ENCODE measurements at places on chromosomes 2 and 18.
A peak's percentile ranks its signal among the peaks of the same experiment; 100 is the strongest.

- DNase-seq = no peak
These were observed 349.0 kb upstream of the TNP1 start for GRCh38 chr2:217208867-217209266.

DNA sequence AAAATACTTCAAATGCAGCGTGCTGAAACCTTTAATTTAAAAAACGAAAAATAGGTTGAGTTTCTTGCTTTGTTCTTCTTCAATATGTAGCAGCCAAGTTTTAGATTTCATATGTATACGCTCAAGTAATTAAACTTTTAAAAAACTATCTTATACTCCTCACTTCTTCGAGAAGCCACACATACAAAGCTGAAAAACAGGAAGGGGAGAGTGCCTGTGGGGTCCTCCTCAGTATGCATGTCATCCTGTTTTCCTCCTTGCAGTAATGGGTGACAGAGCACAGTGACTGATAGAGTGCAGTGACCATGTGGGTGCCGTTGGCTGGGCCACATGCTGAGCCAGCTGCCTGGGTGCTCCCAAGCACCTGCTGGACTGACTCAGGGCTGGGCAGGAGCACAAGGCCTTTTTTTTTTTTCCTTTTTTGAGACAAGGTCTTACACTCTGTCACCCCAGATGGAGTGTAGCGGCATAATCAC, 33.3 kb downstream of the UXS1 start:
- DNase-seq = no peak

- peak; percentile 55 for DNase-seq
These were observed 68.6 kb downstream of the ZC3H6 start for GRCh38 chr2:112343827-112344585.

GRCh38 chr2:29139152-29139551, 23.9 kb downstream of the CLIP4 start:
- DNase-seq = no peak

GRCh38 chr2:110713513-110714362, 18.6 kb upstream of the ACOXL start:
- DNase-seq = no peak

- peak; percentile 58 for DNase-seq
These were observed 2.2 kb upstream of the PARD3B start for GRCh38 chr2:204542982-204543608.

DNA sequence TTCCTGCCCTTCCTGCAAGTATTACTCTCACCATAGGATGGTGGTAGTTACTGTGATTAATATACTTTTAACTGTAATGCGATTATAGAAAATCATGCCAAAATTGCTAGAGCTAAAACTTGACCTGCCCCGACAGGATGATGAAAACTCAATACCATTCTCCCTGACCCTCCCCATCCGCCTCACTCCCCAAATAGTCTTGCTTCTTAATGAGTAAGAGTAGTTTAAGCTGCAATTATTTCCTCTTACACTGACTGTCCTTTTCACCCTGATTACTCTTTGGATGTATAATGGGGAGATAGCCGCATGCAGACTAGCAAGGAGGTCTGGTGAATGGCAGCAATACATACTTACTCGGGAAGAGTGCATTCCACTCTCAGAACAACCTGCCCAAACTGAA, 269.6 kb upstream of the SIX3 start:
- no peak for DNase-seq

DNA sequence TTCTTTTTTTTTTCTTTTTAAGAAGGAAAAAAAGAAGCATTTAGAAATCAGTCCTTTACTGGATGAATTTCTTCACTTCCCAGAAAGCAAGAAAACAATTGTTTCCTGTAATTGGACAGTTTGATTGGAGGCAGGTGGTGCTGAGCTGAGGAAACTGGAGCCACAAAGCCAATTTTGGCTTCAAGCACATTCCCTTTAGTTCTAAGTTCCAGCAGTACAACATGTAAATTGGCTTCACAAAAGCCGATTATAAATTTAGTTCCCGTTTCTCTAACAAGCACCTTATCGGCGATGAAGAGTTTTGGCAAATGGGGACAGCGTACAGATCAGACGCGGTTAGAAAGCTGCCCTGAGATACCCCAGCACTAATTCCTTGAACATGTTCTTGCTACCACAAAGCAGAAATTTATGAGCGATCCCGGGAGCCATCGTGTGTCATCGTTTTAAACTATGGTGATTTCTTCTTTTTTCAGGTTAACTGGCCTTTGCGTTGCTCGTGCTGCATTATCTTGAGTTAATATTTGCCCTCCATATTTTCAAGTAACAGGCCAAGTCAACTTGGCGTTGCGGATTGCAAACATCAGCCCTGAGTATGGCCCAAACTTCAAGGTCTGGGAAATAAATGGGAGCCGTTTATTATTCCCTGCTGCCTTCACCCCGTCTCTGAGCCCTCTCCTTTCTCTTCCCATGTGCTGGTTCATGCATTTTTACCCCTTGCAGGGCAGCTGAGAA, 190.4 kb upstream of the ID2 start:
- DNase-seq = peak; percentile 33

Data from adipocyte (in vitro differentiated cells).